ENCODE measurements at places on chromosomes 5 and 9.

GRCh38 chr5:147349241-147349640, 114.4 kb downstream of the STK32A start:
- DNase-seq, result no peak

DNA sequence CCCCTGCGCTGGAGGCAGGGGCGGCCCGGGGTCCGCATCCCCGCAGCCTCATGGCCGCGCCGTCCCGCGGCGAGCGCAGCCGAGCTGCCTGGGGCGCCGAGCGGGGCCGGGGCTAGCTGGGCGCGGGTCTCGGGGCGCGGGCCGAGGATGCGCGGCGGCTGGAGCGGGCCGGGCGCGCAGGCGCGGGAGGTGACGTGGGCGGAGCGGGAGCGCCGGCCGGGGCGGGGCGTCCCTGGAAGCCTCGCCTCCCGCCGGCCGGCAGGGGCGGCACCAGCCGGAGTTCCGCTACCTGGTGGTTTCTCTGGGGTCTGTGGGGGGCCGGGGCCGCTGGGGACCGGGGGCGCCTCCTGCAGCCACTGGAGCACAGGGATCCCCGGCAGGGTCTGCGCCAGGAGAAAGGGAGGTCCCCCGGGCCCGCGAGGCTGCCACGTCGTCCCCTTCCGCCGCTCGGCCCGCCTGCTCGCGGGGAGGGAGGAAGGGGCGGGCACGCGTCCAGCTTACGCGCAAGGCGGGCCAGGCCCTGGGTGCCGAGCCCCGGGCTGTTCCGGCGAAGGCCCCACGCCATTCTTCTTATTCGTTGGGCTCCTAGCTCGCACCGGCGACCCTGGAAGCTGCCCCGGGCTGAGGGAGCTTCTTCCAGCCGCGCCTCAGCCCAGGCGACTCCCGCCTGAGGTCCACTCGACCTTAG, at the start of gene LPCAT1:
TSS of gene LPCAT1 (minus strand) at position 168 of the 688 bp plus-strand sequence. CDS start at position 52, 116 bp downstream.
- peak; percentile 87 for DNase-seq

- no peak for DNase-seq
Measured at GRCh38 chr5:140150201-140150600, 24.5 kb downstream of the IGIP start.

GRCh38 chr5:102603670-102604069, 104.9 kb upstream of the SLCO6A1 start:
- DNase-seq, result no peak

GRCh38 chr5:33725806-33726205, 166.0 kb downstream of the ADAMTS12 start:
- DNase-seq, result no peak

GRCh38 chr9:123331346-123332060, 24.5 kb upstream of the CRB2 start:
- DNase-seq, result no peak

DNA sequence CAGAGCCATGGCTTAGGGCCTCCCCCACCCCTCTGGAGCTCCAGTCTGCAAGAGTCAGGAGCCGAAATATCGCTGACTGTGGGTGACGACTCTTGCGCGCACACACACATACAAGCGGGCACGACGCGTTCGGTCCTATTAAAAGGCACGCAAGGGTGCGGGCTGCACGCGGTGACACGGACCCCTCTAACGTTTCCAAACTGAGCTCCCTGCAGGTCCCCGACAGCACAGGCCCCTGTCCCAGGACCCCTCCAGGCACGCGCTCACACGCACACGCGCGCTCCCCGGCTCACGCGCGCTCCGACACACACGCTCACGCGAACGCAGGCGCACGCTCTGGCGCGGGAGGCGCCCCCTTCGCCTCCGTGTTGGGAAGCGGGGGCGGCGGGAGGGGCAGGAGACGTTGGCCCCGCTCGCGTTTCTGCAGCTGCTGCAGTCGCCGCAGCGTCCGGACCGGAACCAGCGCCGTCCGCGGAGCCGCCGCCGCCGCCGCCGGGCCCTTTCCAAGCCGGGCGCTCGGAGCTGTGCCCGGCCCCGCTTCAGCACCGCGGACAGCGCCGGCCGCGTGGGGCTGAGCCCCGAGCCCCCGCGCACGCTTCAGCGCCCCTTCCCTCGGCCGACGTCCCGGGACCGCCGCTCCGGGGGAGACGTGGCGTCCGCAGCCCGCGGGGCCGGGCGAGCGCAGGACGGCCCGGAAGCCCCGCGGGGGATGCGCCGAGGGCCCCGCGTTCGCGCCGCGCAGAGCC, at the start of gene GRIN1:
TSS of gene GRIN1 (plus strand) at position 433 of the 746 bp plus-strand sequence. CDS start 333 bp downstream, outside the sequence.
- DNase-seq, result peak; percentile 62

DNA sequence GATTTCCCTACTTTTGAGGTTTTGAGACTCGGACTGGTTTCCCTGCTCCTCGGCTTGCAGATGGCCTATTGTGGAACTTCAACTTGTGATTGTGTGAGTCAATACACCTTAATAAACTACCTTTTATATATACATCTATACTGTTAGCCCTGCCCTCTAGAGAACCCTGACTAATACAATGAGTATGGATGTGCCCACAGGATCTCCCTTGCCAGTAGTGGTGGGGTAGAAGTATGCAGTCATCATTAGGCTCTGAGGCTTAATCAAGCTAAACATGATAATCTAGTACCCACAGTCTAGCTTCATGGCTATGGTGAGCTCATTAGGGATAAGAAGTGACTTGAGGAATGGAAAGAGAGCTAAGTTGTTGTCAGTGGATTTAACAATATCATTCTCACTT, 412.8 kb upstream of the PTGER4 start:
- no peak for DNase-seq

DNA sequence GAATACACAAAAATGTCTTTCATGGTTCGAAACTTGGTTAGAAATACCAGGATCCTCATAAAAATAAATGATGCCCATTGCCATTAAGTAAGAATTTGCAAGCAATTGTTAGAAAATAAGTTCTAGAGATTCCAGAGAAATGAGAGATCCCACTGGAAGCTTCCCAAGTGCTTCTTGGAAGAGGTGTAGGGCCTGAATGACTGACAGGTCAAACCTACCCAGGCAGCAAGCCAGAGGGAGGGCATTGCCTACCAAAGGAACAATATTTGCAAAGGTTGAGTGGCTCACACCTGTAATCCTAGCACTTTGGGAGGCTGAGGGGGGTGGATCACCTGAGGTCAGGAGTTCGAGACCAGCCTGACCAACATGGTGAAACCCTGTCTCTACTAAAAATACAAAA, 777.0 kb upstream of the WWC1 start:
- DNase-seq, result no peak
